ENCODE measurements at places on chromosomes 3 and 15.

DNA sequence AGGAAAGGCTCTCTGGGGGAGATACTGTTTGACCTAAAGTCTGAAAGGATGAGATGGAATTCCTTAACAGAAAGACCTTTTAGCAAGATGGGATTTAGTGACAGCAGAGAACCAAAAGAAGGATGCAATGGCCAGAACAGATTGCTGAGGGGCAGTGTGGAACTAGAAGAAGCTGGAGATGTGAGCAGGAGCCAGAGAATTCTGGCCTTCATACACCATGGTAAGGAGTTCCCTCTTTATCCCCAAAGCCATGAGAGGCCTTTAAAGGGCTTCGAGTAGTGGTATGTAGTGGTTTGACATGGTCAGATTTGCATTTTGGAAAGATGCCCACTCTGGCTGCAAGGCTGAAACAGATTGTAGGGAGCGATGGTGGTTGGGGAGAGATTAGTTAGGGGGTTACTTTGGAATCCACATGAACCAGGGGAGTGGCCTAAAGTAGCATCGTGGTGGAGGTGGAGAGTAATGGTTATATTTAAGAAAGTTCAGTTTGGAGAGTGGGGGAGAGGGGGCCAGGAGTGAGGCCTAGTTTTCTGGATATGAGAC is 34.0 kb upstream of the NPHP3 start:
- DNase-seq, result no peak

DNA sequence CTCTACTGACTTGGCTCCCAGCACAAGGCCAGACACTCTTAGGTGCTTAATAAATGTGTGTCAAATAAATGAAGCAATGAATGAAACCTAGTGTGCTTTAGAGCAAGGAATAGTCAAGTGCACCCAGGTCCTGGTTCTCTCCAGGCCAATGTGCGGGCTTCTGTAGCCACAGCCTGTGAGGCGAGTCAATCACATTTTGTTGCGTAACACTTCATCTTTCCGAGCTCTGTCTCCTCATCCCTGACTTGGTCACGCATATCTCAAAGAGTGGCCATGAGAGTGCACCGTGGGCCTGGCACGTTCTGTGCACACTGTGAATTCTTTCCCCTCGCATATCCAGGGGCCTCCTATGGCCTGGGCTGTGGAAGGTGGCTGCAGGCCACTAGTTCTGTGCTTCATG is 11.4 kb upstream of the SH3GL3 start:
- no peak for DNase-seq

DNA sequence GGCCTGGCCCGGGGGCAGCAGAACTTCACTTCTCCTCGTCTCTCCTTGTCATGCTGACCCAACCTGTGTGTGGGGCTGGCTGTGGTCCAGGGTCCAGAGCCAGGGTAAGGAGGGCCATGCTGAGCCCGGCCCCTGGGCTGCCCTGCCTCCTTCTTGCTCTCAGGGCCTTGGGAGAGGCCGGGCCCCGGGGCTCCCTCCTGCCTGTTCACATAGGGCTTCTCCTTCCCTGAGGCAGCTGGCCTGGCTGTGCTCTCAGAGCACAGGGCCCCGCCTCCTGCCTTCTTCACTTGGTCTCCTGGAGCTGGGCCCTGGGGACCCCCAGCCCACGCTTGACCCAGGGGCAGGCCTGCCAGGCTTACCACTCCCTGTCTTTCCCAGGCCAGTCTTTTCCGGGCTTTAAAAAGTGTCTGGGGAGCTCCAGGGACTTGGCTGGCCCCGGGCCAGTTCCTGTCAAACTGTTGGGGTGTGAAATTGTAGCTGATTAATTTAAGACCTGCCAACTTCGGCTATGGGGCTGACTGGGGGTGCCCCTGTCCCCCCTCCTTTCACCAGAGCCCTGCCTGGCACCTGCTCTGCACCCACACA is 11.8 kb downstream of the PLXNA1 start:
- no peak for DNase-seq

DNA sequence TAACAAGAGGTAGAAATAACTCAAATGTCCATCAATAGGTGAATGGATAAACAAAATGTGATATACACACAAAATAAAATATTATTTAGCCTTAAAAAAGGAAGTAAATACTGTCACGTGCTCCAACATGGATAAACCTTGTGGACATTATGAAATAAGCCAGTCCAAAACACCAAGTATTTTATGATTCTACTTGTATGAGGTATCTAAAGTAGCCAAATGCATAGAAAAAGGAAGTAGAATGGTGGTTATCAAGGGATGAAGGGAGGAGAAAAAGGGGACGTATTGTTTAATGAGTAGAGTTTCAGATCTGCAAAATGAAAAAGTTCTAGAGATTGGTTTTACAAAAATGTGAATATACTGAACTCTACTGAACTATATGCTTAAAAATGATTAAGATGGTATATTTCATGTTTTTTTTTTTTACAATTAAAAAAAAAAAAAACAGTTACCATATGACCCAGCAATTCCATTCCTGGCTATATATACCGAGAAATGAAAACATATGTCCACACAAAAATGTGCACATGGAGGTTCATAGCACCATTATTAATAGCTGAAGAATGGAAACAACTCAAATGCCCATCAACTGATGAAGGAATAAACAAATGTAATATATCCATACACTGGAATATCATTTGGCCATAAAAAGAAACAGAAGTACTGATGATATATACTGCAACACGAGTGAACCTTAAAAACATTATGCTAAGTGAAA is 29.1 kb upstream of the MAP6D1 start:
- DNase-seq, result no peak

- DNase-seq, result peak; percentile 9
Measured at GRCh38 chr3:58994746-58995330, 55.0 kb downstream of the CFAP20DC start.

Data from NCI-H774 (cell line).